ENCODE measurements at places on chromosomes 2 and 18.

DNA sequence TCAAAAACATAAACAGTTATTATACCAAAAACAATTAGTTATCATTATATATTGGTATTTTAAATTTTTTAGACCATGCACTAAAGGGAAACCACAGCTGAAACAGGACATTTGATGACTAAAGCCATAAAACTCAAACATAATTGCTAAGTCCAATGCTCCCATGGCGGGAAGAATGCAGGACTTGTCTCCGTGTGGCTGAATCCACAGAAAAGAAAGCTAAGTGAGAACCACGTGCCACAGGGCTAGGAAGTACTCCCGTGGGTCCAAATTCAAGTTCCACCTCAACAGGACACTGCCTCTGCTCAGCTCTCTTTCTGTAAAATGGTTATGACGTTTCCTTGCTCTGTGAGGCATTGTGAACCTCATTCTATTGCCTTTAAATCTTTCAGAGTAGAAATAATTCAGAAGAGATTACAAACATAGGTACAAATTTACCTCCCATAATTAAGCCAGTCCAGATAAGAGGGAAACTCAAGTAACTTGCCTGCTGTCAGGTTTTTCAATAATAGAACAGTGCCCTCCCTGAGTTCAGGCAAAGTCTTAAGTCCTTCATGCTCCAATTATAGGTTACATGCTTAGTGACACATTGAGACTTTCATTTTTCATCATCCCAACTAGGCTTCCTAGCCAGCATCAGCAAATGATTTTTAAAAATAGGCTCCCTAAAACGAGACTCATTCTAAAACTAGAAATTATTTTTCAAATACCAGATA lies 36.7 kb downstream of the FTCDNL1 start:
- no peak for DNase-seq

GRCh38 chr2:58514252-58514651 lies 273.1 kb upstream of the FANCL start:
- no peak for DNase-seq

GRCh38 chr2:32009516-32010256 lies 1.1 kb downstream of the MEMO1 start:
- peak; percentile 20 for DNase-seq

DNA sequence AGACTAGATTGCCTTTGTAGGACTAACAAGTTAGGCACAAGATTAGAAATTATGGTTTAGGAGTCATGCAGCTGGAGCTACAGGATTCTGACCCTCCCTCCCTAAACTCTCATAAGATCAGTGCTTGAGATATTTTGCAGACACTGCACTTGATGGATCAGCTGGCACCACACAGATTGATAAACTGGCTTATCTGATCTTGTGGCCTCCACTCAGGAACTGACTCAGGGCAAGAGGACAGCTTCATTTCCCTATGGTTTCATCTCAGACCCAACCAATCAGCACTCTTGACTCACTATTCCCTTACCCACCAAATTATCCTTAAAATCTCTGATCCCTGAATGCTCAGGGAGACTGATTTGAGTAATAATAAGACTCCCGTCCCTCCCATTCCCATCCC lies 152.3 kb downstream of the DIS3L2 start:
- no peak for DNase-seq

- DNase-seq: no peak
Measured at GRCh38 chr2:225310745-225311144, 88.8 kb upstream of the NYAP2 start.

GRCh38 chr2:172079838-172080640 lies 5.3 kb upstream of the DLX1 start:
- no peak for DNase-seq
